ENCODE measurements at places on chromosomes 7 and 10.

GRCh38 chr7:2504889-2505375 lies 14.6 kb upstream of the LFNG start:
- no peak for DNase-seq

DNA sequence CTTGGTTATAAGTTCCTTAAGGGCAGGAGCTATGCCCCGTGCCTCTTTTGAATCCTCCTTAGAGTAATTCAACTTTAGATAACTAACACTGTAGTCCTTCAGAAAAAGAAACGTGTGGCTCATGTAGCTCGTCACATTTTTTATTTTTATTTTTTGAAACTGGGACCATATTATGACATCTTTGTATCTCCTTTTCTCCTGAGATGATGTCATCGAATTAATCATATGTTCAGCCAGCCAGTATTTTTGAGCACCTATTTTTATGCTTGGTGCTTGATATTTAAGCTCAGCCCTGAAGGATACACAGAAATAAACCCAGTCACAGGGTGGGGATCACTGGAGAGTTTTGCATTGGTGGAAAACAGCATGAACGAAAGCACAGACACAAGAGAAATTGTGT lies 22.6 kb upstream of the CELF2 start:
- DNase-seq, result no peak

GRCh38 chr7:106369816-106370215 lies 85.0 kb upstream of the NAMPT start:
- DNase-seq, result no peak

- no peak for DNase-seq
Measured at GRCh38 chr10:90822508-90822907, 35.3 kb downstream of the HTR7 start.

DNA sequence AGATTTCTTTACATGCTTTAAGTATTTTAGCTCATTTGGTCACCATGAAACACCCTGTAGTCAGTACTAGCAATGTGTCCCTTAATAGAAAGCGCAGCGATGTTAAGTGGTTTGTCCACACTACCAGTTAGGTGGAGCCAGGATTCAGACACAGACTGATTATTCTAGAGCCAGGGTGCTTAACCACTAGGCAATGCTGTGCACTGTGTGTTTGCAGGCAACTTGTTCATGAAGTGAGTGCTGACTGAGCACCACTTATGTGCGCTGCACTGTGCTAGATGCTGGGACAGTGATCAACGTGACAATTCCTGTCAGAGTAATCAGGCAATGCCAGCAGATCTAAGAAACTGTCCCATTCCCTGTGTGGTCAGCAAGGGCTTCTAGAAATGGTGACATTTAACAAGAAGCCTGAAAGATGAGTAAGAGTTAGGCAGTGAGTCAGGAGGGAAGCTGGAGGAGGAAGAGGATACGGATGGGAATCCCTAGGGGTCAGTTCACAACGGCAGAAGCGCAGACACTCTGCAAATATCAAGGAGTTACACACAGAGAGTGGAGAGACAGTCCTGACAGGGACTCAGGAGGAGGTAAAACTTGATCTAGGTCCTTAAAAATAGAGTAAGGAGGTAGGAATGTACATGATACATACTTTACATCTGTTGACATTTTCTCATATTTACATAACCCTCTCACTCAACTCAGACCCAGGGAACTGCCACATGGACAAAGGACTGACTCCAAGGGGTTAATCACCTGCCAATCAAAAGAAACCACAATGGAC lies 69.7 kb upstream of the EGR2 start:
- no peak for DNase-seq

- no peak for DNase-seq
Measured at GRCh38 chr7:25386311-25386744, 158.0 kb upstream of the NPVF start.

DNA sequence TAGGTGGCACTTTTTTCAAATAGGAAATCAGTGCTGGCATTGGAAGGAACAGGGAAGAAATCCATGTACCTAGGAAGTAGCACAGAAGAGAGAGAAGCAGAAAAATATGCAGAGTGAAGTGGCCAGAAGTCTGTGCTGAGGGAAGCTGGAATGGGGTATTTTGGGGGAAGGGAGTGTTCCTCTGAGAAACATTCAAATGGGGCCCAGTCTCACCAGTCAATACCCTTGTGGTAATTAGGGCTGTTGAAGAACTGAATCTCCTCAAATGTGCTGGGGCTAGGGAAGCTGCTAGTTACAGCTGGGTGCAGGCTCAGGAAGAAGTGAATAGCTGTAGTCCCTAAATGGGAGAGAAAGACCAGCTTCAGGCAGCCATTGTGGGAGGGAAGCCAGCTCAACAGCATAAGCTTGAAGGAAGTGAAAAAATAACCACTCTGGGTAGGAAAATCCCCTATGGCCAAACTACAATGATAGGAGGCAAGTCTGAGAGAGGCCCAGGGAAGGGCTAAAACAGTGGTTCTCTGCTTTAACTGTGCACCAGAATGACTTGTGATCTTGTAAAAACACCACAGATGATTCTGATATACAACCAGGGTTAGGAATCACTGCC lies 7.6 kb downstream of the NDST2 start:
- no peak for DNase-seq

DNA sequence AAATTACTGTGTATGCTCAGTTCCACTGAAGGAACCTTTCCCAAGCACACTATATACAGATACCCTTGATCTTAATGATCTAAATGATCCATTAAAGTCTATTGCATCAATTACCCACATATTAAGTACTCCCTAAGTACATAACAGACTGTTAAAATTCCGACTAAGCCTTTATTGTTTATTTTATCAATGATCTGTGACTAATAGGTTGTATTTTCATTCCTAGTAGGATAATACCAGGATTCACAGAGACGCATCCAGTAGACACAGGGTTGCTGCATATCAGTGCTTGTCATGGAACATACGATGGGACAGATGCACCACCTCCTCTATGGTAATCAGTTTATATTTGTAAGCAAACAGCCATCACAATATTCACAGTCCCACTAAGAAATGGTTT lies 159.6 kb upstream of the SLC26A5 start:
- DNase-seq, result no peak

GRCh38 chr10:69211524-69211923 lies 8.6 kb upstream of the HKDC1 start:
- no peak for DNase-seq

DNA sequence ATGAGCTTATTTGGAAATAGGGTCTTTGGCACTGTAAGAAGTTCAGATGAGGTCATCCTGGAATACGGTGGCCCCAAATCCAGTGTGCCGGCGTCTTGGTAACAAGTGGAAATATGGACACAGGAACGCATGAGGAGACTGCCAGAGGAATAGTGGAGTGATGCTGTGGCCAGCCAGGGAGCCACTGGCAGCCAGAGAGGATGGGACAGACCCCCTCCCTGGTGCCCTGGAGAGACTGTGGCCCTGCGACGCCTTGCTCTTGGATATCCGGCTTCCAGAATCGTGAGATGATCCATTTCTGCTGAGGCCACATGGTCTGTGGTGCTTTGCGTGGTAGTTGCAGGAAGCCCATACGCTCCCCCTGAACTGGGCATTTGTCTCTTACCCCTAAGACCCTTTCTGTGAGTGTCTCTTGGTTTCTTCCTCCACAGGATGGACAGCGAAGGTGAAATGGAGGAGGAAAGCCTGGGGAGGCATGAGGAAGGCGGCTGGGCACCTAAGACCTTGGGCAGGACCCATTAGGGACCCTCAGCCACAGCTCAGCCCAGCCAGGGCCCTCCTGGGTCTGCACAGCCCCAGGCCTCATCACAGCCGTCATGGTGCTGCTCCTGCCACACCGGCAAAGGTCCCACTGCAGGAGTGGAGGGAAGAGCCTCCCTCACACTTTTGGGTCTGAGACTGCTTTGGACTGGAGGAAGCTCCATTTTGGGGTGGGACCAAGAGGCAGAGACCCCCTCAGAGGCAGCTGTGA lies 53.6 kb downstream of the INSIG1 start:
- DNase-seq, result no peak

DNA sequence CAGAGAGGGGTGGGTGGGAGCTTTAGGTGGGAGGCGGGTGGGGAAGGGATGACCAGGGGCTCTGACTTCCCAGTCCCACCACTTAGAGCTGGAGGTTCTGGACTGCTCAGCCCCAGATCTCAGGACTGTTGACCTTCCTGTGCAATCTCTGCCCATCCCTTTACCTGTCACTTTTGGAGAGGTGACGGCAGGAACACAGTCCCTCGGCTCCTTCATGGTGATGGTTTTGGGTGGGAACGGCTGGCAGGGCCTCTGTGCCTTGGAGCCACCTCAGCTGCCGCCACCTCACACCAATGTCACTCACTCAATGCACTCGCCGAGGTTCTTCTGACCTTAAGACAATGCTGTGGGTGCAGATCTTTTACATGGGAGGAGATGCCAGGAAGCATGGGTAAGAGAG lies 49.0 kb downstream of the TMEM270 start:
- DNase-seq, result no peak

DNA sequence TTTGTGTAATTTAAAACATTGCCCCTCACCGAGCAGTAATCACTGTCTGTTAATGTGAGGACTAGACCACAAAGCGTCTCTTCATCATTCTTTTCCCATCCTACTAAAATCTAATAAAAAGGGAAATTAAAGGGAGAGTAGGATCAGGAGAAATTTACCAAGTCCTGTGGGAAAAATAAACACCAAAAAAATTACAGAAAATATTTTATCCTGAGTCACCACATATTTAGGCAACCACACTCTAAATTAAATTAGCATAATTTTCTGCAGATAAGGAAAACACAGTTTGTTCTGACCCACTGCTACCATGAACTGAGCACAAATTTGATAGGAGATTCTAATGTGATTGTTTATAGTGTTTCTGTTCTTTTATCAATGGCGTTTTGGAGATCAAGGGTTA lies 49.3 kb downstream of the CCDC6 start:
- DNase-seq, result no peak

DNA sequence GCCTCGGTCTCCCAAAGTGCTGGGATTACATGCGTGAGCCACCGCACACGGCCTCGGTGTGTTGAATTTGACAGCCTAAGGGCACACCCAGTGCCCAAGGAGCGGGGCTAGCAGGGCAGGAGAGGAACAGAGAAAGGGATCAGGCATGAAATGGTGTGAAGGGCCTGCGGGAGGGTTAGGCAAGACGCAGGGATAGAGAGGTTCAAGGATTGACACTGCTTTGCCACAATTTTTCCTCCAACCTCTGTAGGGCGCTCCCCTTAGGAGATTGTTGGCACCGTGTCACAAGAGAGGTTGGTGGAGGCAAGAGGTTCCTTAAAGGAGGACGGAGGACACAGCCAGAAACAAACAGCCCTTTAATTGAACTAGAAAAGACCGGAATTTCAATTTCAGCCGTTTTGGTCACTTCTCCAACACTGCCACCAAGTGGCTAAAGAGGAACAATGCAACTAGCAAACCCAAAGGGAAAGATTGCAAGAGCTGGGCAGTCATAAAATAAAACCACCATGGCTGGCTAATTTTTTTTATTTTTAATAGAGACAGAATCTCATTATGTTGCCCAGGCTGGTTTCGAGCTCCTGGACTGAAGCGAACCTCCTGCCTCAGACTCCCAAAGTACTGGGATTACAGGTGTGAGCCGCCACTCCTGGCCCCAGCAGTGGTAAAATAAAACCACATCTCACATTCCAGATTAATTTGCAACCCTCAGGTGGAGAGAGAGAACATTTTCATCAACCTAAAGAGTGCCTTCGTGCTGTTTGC lies 6.9 kb upstream of the CREB3L2 start:
- DNase-seq, result no peak

- no peak for DNase-seq
Measured at GRCh38 chr10:97498841-97499560, at the start of gene UBTD1. Gene UBTD1, plus strand, starts transcription at chr10:97498924. Its CDS starts 280 bp downstream, at chr10:97499204.

GRCh38 chr7:66832531-66833351 lies 88.3 kb upstream of the TMEM248 start:
- DNase-seq, result no peak

Data from renal cortex interstitium (tissue), 15 donors.